Bladder microvascular endothelial cell (primary cell): ENCODE measurements at places on chromosomes 4 and X. TPM values are rescaled to one million over a fixed set of nuclear protein-coding genes. Genes with fewer than 3 reads are reported as not detected.

The ARAP2 gene
- total RNA-seq, result 1.1 and 1.2 TPM in 2 replicates

The MMRN1 gene
- total RNA-seq, result 190 and 2,383 TPM in 2 replicates

The MID1 gene
- total RNA-seq, result 11.5 and 95.0 TPM in 2 replicates

The MAGEE2 gene
- not detected in 2 replicates for total RNA-seq

The TACR3 gene
- not detected in 2 replicates for total RNA-seq

The IL13RA2 gene
- total RNA-seq, result 0.97 and 2.7 TPM in 2 replicates

The KLHL4 gene
- 3.9 and 87.8 TPM in 2 replicates for total RNA-seq
